HAP-1 (cell line): ENCODE measurements at places on chromosomes 2 and 18.

DNA sequence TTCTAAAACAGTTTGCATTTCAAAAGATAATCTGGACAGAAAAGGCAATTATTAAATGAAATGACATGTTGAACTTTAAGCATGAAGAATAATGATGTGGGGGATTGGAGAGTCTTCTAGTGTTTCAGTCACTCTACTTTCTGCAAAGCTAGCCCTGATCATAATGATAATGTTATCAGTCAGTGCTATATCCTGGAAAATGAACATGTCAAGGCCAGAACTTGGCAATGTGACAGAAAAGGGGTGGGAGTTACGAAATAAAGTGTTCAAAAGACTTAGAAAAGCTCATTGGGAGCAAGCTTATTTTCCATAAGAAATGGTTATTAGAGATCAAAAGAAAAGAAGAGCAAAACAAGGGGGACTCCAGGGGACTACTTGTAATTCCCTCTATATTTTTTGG is 288.5 kb upstream of the SLC8A1 start:
- DNase-seq: peak; percentile 6

GRCh38 chr2:2757764-2758163 is 426.7 kb upstream of the MYT1L start:
- no peak for DNase-seq

GRCh38 chr18:32308493-32309120 is 118.8 kb downstream of the MEP1B start:
- no peak for DNase-seq

DNA sequence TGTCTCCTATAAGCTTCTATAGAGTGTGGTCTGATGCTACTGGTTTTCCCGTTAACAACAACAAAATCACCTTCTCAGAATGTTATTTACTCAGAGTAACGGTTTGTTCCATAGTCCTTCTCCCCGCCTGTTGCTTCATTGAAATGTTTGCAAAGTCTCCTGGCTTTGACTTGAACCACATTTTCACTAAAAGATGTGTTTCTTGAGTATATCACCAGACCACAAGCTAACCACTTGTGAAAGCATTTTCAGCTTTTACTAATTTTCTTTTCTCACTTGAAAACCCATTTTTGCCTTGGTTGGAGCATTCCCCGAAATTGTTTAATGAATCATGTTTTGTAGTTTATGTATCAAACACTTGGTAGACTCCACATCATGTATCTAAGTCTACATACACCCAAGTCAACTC is 121.2 kb downstream of the DPP4 start:
- DNase-seq: no peak

GRCh38 chr2:223523551-223524001 is 78.6 kb downstream of the SCG2 start:
- DNase-seq: no peak

GRCh38 chr2:212213191-212213590 is 325.4 kb downstream of the ERBB4 start:
- no peak for DNase-seq

- no peak for DNase-seq
Measured at GRCh38 chr2:233418761-233419546, 64.7 kb downstream of the DGKD start.

GRCh38 chr18:44453505-44453904 is 227.2 kb upstream of the SETBP1 start:
- DNase-seq: no peak

- DNase-seq: no peak
Measured at GRCh38 chr2:105781274-105781978, 36.7 kb downstream of the NCK2 start.

- DNase-seq: peak; percentile 60
Measured at GRCh38 chr2:105070010-105070865, 32.4 kb downstream of the MRPS9 start.

- DNase-seq: no peak
Measured at GRCh38 chr2:236238751-236239150, 25.5 kb downstream of the ASB18 start.

DNA sequence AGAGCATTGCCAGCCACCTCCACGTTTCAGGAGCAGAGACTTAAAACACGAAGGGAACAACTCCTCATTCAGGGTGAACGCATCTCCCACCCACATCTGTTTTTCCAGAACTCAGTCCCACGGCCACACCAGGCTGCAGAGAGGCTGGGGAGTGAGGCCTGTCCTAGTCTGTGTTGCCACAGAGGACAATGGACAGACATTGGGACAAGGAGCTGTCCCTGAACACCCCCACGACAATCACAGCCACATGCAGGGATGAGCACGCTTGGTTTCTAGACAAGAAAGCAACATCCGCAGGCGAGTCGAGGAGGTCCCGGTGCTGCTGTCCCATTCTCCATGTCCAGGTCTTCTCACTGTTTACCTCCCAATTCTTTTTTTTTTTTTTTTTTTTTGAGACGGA is 167.4 kb downstream of the EIPR1 start:
- no peak for DNase-seq

DNA sequence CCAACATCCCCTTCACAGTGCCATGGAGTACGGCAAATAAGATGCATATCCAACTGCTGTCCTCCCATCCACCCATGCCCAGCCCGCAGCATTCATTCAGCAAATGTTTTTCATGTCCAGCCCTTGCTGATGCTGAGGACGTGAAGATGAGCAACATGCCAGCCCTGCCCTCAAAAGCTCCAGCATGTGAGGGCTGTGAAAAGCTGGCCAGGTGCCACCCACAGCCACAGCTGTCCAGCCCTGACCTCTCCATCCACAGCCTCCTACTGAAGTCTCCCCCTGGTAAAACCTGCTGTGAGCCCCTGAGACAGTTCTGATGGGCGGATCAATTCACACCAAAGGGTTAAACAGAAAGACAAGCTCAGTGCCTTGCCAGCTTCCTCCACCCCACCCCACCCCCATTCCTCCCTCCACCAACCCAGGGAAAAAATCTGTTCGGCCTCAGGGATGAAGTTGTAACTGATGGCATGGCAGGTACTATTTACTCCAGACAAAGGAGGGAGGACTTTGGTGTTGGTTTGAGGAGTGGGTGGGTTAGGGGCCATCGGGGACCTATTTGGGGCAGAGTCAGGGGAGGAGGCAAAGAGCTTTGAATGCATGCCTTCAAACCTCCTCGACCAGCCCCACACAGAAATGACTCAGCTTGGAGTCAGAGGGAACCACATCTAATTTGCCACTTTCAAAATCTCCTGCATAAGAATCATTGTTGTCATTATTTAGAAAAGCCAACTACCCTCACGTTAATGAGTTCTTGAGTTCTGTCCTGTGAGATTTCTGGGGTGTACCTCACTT is 4.3 kb downstream of the ZBTB7C start:
- DNase-seq: no peak

- DNase-seq: no peak
Measured at GRCh38 chr2:182559623-182560022, 132.8 kb upstream of the PDE1A start.

- DNase-seq: no peak
Measured at GRCh38 chr2:21103274-21103891, 20.4 kb upstream of the TDRD15 start.

DNA sequence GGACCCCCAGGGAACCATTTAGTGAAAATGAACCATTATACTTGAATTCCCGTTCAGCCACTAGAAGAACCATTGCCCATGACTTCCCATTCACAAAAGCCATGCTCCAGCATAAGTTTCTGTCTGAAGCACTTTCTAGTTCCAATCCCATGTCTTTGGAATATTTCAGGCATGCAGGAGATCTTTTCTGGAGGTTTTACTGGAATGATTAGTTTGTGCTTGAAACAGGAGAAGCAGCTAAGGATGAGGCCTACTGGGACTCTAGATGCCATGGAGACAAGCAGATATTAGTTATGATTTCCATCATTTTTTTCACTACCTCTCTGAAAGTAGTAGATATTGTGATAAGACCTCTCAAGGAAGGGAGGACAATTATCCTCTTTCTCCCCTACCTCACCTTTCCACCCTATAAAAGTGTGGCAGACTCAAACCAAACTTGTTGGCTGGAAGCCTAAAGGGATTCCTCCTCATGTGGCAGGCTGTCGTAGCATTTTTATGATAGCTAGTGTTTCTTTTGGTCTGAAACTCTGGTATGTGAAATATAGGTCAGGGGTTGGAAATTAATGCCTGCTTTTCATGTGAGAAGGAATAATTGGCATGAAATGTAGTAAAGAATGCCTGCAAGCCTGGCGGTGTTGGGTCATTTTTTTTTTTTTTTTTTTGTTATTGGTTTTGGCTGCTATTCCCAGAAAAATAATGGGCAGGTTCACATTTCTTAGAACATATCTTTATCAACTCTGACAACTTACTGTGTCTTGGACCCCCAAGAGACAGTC is 29.3 kb upstream of the MMADHC start:
- no peak for DNase-seq

- no peak for DNase-seq
Measured at GRCh38 chr2:96789245-96789617, 26.8 kb upstream of the CNNM3 start.

- DNase-seq: no peak
Measured at GRCh38 chr2:168584911-168585310, 128.8 kb downstream of the CERS6 start.

GRCh38 chr2:230658877-230659652 is 53.6 kb upstream of the CAB39 start:
- no peak for DNase-seq

DNA sequence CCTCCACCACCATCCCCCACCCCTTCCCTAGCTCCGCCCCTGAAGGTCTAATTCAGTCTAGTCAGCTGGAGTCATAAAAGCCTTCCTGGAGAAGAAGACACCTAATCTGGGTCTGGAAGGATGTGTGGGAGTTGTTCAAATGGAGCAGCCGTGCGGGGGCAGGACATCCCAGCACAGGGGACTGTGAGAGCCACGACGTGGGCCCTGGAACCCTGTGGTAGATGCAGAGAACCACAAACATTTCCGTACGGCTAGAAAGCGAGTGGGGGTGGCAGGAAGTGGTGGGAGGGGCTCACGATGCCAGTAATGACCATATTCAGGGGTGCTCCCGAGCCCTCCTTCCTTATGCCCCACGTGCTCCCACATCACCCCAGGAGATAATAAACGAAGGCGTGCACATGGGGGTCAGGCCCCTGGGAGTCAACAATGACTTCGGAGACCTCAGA is 20.9 kb upstream of the COL6A3 start:
- no peak for DNase-seq

DNA sequence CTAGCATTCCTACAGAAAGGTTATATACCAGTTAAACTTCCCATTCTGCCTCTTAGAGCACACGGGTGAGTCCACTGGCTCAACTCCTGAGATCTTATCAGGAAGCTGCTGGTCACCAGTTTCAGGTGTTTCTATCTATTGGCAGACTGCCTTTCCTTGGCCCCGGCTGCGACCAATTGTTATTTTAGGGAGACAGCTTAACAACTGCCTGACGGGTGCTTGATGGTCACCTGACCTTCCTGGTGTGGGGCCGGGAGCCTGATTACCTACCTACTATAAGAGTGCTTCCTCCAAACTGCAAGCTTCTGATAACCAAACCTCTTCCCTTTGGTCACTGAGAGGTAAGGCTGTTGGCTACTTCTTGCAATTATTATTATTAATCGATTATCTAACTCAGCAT is 122.1 kb upstream of the XIRP2 start:
- no peak for DNase-seq

DNA sequence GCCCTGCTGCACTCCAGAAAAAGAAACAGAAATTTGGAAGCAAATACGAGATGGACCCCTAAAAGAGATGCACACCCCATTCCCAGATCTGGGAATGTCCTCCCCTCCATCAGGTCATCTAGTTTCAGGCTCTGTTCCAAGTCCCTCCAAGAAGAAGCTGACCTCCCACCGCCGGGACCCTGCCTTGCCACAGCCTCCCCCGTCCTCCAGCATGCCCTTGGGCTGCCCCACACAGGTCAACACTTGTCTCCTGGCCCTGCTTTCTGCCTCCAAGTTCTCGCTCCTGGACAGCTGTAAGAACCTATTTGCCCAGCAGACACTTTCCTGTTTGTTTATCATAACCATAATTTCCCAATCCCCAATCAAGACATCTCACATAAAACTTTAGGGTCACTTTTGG is 2.0 kb downstream of the ASPRV1 start:
- no peak for DNase-seq

DNA sequence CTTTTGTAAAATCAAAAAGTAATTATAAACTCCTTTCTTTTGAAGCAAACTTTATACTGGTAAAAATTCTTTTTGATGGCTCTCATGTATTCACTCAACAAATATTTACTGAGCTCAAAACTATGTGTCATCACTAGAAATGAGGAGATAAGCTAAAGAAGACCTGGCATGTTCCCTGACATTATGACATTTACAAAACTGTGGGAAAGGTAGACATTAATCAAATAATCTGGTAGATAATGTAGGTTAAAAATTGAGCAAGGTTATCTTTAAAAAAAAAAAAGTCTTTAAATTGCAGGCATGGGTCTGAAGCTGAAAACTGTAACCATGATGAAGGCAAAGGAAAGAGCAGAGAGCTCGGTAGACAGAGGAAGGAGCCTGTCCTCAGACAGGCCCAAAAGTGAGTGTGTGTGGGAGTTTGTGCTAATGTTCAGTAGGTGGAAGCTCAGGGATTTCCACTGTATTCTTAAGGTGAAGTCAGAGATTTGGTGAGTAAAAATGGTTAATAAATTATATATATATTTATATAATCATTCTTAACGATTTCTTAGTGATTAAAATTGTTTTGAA is 612.9 kb downstream of the LRP1B start:
- DNase-seq: no peak

DNA sequence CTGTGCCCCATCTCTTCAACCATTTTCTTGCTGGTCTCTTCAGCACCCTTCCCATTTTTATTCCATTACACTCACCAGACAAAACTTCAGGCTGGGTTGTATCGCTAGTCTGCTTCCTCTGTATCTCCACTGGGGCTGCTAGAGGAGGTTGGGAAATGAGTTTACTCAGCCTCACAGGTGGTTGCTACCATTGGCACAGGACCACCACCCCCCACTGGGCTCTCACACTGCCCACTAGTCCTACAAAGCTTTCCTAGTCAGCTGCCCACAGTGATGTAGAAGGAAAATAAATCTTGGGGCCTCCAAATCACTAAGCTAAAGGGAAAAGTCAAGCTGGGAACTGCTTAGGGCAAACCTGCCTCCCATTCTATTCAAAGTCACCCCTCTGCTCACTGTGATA is 12.3 kb upstream of the IL1B start:
- no peak for DNase-seq

GRCh38 chr2:53740170-53740569 is 27.4 kb upstream of the CHAC2 start:
- peak; percentile 54 for DNase-seq

- DNase-seq: no peak
Measured at GRCh38 chr2:69285379-69285894, 101.6 kb downstream of the GFPT1 start.

- no peak for DNase-seq
Measured at GRCh38 chr2:137809837-137810236, 154.4 kb upstream of the HNMT start.

GRCh38 chr18:69992776-69993175 is 45.1 kb upstream of the CD226 start:
- no peak for DNase-seq
